ENCODE measurements at places on chromosomes 2 and 18.
A peak's percentile ranks its signal among the peaks of the same experiment; 100 is the strongest.

GRCh38 chr2:69437751-69438154, 518 bp upstream of the NFU1 start:
- DNase-seq = no peak

DNA sequence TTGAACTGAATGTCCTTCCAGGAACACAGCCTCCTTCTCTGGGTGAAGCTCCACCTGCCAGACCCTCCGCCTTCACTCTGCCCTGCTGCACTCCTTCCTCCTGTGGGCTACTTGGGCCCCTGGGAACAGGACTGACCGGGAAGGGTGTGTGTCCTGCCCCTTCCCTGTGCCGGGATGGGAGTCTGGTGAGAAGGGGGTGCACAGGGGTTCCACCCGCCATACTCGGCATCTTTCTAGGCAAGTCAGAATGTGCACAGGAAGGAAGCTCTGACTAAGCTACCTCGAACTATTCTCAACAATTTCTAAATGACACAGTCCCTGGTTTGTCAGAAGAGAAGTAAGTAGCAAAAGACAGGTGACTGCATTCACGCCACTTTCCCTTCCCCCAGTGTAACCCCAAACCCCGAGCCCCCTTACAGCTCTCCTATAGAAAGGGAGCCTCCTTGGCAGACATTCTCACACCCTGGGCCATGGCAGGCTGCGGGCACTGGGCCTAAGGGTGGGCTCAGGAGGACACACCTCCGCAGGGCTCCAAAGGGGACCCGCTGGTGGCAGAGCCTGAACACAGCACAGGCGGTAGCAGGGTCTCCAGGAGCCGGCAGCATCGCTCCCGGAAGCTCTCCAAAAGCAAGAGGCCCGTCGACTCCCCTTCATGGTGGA, 184.1 kb downstream of the HDAC4 start:
- peak; percentile 6 for DNase-seq

- DNase-seq = no peak
These were observed 29.7 kb downstream of the KDM3A start for GRCh38 chr2:86470890-86471289.

- no peak for DNase-seq
These were observed 3.4 kb downstream of the B4GALT6 start for GRCh38 chr18:31680831-31681568.
